ENCODE measurements at places on chromosomes 4 and X.

- no peak for DNase-seq
These were observed 126.7 kb upstream of the EDNRA start for GRCh38 chr4:147354237-147354636.

GRCh38 chr4:24975510-24975909 lies 55.2 kb downstream of the LGI2 start:
- DNase-seq = no peak

DNA sequence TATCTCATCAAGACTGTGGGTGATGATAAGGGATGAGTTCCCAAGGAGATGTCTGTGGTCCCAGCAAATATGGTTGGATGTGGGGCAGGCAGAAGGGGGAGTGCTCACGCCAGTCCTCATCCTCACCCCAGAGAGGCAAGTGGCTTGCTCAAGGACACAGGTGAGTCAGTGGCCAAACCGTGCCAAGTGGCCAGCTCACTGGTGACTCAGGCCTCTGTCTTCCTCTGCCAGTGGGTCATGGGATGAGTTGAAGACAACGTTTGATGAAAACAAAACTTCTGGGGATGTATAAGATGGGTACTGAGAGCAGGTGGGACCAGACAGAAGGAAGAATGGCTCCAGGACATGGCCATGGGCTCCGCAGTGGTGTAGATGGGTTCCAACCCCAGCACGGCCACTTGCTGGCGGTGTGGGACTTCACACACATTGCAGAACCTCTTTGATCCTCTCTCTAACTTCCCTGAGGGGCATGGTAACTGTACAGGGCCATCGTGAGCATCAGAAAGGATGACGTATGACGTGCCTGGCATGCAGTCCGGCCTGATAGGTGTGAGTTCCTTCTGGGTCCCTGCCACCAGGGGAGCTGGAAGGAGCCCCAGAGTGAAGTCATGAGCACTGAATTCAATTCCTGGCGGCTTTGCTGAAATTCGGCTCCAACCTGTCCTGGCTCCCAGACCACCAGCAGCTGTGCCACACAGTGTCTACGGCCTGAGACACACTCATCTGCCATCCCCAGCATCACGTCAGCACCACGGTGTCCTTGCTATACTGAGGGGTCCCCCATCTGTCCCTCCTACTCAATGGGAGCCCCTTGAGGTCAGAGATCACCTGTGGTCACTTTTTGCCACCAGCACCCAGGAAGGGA lies 41.3 kb upstream of the GPR78 start:
- DNase-seq = no peak

GRCh38 chrX:137549851-137550664 lies 15.9 kb upstream of the ZIC3 start:
- no peak for DNase-seq

GRCh38 chrX:153924149-153924861 lies 1.8 kb downstream of the ARHGAP4 start:
- no peak for DNase-seq

GRCh38 chr4:37132351-37132974 lies 112.1 kb upstream of the NWD2 start:
- DNase-seq = no peak

DNA sequence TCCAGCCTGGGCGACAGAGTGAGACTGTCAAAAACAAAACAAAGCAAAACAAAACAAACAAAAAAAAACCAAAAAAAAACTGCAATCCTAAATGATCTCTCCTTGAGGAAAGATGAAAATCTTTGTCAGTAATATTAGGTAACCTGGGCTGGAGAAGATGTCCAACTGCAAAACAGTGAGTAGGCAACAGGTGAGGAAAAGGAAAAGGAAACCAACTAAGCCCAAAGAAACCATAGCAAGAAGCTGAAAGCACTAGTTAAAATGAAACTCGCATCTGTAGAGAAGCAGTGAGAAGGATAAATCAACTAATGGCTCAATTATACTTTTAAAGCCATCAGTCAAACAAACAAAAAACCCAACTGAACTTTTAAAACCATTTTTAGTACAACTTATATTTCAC lies 54.2 kb downstream of the ENOX2 start:
- DNase-seq = no peak

DNA sequence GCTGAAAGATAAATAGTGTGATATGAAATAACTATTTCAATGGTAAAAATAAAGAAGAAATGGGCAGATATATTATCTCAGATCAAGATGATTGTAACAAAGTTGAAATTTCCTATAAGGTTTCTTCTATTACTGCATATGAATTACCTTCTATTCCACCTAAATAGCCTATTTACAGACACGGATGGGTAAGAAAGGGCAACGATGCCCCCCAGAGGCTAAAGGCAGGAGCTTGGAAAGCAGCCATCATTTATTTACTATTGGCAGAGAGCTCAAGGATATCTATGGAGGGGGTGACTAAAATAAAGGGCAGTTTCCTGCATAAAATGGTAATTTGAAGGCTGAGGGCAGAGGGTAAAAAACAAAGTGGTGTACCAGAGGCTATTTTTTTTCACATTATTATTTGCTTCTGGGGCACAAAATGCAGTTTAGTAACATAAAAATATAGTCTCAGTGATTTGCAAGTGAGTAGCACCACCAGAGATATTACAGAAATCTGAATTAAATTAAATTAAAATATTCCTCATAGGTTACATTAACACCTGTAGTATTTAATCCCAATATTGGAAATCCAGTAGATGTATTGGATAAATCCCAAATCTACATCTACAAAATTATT lies 123.1 kb downstream of the BTC start:
- DNase-seq = peak; percentile 2

DNA sequence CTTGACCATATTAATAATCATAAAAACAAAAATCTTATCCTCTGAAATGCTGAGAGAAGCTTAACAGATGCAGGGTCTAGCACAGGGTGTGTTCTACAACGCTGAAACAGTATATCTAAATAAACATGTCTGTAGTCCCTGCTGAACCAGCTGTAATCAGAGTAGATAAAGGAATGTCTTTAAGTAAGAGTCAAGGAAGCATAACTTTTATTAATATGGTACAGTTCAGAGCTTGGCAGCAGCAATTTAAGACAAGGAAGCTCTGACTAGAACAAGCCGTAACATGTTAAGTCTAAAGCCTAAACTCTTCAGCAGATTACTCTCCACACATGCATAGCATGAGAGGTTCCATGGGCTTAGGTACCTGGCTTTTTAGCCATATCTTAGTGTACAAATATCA lies 36.1 kb downstream of the NFKB1 start:
- DNase-seq = no peak

DNA sequence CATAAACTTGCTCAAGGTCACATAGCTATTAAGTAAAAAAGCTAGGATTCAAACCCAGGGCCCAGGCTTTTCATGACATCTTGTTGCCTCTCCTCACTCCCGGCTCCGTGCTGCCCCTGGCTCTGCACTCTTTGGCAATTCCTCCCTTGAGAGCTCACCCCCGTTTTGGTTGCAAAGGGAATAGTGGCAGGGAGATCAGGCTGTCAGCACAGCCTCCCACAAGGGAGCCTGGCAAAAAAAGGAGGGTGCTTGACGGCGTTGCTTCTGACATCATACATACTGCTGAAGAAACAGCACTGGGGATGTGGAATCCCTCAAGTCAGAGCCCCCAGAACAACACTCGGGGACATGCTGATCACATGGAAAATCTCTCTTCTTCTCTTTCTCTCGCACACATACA lies 20.5 kb downstream of the IQSEC2 start:
- DNase-seq = no peak

GRCh38 chr4:23500894-23501449 lies 388.9 kb downstream of the PPARGC1A start:
- DNase-seq = no peak

DNA sequence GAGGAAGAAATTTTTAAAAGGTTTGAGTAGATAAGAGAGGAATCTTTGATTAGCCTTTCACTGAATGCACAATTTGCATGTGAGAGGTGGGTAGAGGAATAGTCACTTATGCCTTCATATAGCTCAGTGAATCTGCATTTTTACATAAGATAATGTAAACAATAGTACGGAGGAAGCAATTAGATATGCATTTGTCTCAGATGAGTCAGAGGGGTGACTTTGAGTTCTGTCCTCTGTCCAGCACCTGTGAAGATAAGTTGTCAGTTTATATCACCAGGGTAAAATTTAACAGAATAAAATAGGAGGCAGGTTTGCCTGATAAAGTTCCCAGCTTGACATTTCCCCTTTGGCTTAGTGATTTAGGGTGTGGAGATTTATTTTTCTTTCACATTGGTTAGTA lies 841.9 kb downstream of the PCDH18 start:
- no peak for DNase-seq

GRCh38 chr4:109091727-109092409 lies 210.6 kb downstream of the COL25A1 start:
- no peak for DNase-seq

GRCh38 chrX:65476564-65476963 lies 58.0 kb downstream of the LAS1L start:
- no peak for DNase-seq

DNA sequence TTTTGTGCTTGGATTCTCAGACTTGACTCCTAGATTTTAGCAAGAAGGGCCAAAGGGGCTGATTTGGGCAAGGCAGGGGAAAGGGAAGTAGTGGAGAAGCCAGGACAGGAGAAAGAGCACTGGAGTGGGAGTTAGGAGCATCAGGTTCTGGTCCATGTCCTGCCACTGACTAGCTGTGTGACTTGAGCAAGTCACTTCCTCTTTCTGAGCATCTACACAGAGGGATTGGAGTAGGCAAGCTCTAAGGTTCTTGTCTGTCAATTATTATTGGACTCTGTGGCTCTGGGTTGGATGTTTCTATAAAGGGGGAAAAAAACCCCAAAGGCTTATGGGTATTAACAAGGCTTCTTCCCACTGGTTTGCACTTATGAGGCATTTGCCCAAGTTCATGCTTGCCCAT lies 24.4 kb downstream of the PLAC1 start:
- no peak for DNase-seq

GRCh38 chr4:137968956-137969678 lies 273.0 kb downstream of the SLC7A11 start:
- DNase-seq = no peak

DNA sequence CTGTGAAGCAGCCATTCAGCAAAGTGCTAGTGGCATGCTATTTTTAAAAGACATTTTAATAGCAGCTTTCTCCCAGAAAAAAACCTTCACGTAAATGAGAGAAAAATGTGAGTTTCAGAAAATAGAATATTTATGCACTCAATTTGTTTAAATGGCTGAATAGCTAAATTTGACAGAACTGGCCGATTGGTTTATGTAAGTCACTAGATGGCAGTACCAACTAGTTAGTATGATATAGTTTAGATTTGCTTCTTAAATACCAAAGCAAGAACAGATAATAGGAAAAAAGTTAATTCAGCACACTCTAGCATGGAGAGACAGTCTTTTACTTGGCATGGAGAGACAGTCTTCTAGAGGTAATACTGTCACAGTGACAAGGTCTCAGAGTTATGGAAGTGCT lies 250.1 kb downstream of the SNCA start:
- DNase-seq = no peak

DNA sequence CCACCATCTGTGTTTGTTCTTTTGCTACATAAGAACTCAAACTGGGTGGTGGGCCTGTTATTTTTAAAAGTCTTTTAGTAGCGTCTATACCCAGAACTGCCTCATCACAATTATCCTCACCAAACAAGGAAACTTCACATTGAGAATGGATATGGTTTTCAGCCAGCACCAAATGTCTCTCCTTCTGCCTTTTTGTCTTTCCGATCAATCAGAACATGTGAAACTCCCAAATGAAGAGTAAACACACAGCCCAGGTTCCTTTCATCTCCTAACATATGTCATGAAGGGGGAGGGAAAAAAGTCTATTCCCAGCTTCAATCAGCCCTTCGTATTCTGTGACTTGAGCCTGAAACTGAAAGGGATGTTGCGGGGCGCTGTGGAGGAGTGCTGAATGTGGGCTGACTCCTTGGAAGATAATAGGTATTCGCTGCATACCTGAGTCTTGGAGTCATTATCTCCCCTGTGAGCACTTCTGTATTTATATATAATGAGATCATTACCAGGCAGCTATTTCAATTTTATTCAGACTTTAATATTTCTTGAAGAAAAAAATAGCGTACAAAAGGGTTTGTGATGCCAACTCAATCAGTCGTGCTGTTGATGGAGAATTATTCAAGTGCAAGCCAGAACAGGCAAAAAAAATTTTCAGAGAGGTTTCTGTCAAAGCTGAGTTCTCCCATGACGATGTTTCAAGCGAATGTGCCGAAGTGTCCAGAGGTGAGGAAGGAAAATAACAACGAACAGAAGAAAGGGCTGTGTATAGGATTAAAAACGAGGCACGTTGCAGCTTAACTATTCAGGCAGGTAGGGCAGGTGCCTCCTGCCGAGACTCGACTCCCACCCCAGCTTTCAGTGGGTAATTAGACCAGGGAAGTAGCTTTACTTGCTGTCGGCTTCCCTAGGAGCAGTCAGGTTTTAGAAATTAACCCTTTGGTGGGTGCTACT lies 163.9 kb upstream of the NOCT start:
- no peak for DNase-seq

- no peak for DNase-seq
These were observed 251.9 kb downstream of the AFAP1 start for GRCh38 chr4:7687796-7688195.

DNA sequence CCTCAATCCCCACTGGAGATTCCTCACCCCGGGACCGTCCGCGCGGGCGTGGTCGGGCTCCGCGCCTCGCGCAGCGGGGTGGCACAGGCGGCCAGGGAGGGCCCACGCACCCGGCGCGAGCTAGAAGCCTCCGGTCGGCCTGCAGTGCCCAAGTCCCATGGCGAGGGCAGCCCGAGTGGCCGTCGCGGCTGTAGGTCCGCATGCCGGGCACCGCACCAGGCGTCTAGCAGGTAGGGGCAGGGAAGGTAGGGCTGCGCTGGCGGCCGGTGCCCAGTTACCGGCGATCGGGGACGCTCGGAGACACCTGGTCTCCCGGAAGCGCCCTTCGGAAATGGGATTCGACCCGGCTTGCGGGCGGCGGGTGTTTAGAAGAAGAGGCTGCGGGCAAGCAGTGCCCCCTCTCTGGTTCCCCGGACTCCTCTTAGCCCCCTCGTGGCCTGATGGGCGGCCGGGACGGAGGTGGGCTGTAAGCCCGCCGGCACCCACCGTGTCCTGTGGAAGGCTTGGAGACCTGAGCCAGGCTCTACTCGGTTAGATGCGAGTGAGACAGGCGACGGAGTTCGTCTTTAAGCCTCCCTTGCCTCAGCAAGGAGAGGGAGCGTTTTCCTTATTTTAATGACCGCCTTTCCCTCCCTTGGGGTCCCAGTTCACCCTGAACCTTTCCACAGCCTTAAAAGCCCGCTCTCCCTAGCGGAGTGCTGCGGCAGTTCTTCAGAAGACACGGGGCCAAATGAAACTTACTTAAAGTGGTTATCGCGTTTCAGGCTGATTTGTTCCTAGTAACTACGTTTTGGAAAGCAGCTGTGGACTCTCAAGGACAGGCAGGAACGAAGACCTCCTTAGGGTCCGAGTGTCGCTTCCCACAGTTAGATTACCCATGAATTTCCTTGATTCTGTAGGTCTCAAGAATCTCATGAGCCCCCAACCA lies 821 bp downstream of the SLITRK2 start:
- DNase-seq = no peak

DNA sequence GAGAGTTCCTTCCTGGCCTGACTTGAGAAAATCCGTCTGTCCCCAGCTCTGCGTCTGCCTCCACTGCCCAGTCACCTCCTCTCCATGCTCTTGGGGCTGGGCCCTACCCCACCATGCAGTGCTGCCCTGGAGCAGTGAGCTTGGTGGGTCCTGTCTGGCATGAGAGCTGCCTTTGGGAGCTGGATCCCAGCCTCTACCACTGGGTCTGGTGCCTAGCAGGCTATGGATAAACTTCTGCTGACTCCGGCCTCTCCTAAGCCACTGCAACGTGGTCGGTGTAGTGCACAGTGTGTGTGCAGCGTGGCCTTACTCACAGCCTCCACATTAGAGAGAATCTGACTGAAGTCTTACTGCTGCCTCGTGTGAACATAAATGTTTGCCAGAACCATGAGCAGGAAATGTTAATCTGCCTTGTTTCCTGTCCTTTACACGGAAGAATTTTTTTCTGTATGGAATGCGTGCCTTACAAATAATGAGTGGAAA lies 47.6 kb downstream of the HTT start:
- DNase-seq = no peak

All from stimulated activated CD8-positive, alpha-beta memory T cell treated with anti-CD3 and anti-CD28 coated beads, Interleukin-2, amount 100 ng/mL, for 48 hours (primary cell).